ENCODE measurements at places on chromosomes 5 and 9.

DNA sequence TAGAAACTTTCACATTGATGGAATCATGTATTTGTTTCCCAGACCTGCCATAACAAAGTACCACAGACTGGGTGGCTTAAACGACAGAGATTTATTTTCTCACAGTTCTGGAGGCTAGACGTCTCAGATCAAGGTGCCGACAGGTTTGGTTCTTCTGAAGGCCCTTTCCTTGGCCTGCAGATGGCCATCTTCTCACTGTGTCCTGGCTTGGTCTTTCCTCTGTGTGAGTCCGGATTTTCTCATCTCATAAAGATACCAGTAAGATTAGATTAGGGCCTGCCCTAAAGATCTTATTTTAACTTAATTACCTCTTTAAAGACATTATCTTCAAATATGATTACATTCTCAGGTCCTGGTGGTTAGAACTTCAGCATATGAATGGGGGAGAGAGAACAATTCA is 5.8 kb downstream of the USP20 start:
- H3K27me3 ChIP-seq: no peaks in the 10 kb centered on the region
- no peak for DNase-seq
- H3K4me3 ChIP-seq: peak overlapping the region; percentile 31
- H3K4me1 ChIP-seq: peaks cover 44% of the 10 kb centered on the region
- peak overlapping the region; percentile 8 for H3K27ac ChIP-seq
- H3K36me3 ChIP-seq: peaks cover 2% of the 10 kb centered on the region

DNA sequence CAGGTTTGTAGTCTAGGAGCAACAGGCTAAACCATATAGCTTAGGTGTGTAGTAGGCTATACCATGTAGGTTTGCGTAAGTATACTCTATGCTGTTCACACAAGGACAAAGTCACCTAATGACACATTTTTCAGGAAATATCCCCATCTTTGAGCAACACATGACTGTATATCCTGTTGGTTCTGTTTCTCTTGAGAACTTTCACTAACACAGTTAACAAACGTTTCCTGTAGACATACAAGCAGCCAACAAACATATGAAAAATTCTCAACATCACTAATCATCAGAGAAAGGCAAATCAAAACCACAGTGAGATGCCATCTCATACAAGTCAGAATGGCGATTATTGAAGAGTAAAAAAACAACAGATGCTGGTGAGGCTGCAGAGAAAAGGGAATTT is 68.2 kb downstream of the NR2F1-AS1 start:
- no peaks in the 10 kb centered on the region for H3K4me1 ChIP-seq
- H3K36me3 ChIP-seq: no peaks in the 10 kb centered on the region
- H3K4me3 ChIP-seq: no peak overlapping the region
- no peak for DNase-seq
- H3K27ac ChIP-seq: no peak overlapping the region
- peaks cover 19% of the 10 kb centered on the region for H3K27me3 ChIP-seq

DNA sequence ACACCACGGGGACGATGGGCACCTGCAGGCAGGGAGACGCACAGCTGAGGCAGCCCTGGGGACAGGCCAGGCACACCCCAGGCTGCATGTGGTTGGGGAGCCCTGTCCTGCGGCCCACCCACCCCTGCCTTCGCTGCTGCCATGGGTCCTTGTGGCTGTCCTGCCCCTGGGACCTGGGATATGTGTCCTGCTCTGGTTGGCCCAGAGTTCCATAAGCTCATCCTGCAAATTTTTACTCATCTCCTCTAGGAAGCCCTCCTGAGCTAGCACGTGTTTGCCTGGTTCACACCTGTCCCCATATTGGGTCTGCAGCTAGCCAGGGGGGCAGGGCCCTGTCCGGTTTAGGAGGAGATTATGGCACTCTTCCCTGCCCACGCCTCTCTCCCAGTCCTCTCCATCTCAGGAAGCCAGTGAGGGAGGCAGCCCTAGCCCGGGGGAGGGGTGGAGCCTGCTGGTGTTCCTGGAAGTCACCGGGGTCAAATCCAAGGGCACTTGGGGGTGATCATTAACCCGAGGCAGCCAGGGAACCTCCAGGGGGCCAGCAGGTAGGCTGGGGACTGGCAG is 12.2 kb downstream of the EGFL7 start:
- H3K4me3 ChIP-seq: no peak overlapping the region
- H3K36me3 ChIP-seq: no peaks in the 10 kb centered on the region
- no peak for DNase-seq
- H3K27me3 ChIP-seq: no peaks in the 10 kb centered on the region
- peaks cover 2% of the 10 kb centered on the region for H3K4me1 ChIP-seq

DNA sequence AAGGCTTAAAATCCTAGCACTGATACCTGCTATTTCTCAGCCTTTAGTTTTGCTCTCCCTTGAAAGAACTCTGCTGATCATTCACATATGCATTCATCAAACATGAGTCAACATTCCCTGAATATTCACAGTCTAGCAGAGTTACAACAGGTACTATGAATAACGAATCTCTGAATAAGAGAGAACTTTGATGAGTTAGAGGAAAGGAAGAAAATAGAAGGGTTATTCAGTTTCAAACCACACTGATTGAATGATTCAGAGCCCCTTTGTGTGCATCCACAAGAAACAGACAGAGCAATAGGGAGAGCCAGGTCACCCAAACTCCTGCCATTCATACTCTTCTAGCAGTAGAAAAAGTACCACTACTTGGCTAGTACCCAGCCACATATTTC is 36.0 kb downstream of the FOXD1 start:
- no peaks in the 10 kb centered on the region for H3K4me1 ChIP-seq
- DNase-seq: no peak
- no peak overlapping the region for H3K27ac ChIP-seq
- H3K36me3 ChIP-seq: peaks cover 3% of the 10 kb centered on the region

GRCh38 chr5:67969176-67969575 is 246.4 kb upstream of the PIK3R1 start:
- no peak overlapping the region for H3K4me3 ChIP-seq
- no peak for DNase-seq
- peaks cover 9% of the 10 kb centered on the region for H3K27me3 ChIP-seq

GRCh38 chr9:17402309-17402708 is 176.6 kb upstream of the SH3GL2 start:
- no peaks in the 10 kb centered on the region for H3K27me3 ChIP-seq
- no peaks in the 10 kb centered on the region for H3K36me3 ChIP-seq

DNA sequence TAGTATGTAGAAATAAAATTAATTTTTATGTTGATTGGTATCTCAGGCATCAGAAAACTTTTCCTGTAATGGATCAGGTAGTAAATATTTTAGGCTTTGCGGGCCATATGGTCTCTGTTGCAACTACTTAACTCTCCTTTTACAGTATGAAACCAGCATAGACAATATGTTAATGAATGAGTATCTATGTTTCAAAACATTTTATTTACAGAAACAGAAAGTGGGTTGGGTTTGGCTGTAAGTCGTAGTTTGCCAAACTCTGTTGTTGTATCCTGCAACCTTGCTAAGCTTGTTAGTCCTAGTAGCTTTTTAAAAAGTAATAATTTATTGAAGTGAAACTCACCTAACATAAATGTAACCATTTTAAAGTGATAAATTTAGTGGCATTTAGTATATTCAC is 132.1 kb downstream of the NR3C1 start:
- H3K27ac ChIP-seq: no peak overlapping the region
- peaks cover 2% of the 10 kb centered on the region for H3K36me3 ChIP-seq
- no peak for DNase-seq
- H3K27me3 ChIP-seq: no peaks in the 10 kb centered on the region

DNA sequence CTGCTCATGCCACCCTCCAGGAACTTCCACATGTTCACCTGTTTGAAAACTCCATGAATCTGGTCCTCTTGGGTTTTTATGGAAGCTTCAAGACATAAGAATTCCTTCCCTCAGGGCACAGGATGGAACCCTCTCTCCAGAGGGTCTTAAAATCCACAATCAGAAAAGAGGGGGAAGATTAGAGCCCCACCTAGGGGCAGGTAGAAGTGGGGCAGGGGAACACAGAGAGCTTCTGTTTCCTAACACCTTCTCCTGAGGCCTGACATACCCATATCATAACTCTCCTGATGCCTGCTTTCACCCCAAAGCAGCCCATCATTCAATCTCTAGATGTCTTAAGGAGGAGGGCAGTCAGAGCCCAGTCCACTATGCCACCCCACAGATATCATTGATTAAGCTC is 1087.7 kb upstream of the ARRDC3 start:
- no peaks in the 10 kb centered on the region for H3K4me1 ChIP-seq
- H3K27me3 ChIP-seq: no peaks in the 10 kb centered on the region
- no peak overlapping the region for H3K4me3 ChIP-seq
- no peak for DNase-seq

DNA sequence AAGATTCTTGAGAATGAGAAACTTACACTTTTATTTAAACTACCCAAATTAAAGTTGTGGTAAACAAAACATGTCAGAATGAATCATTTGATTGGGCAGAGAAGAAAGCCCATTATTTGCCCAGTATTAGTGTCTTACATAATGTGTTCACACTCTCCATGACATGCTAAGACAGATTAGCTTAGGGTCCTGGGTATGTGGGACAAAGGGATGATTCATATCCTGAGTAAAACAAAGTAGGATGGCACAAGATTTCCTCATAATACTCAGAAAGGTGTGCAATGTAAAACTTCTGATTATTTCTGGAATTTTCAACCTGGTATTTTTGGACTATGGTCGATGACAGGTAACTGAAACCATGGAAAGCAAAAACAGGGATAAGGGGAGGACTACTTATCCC is 183.9 kb upstream of the POU5F2 start:
- no peak for DNase-seq
- peaks cover 6% of the 10 kb centered on the region for H3K36me3 ChIP-seq
- H3K27ac ChIP-seq: no peak overlapping the region
- no peaks in the 10 kb centered on the region for H3K27me3 ChIP-seq
- no peak overlapping the region for H3K4me3 ChIP-seq
- H3K4me1 ChIP-seq: no peaks in the 10 kb centered on the region

- no peak for DNase-seq
- no peak overlapping the region for H3K4me3 ChIP-seq
- peaks cover 6% of the 10 kb centered on the region for H3K4me1 ChIP-seq
- peaks cover 3% of the 10 kb centered on the region for H3K36me3 ChIP-seq
- no peak overlapping the region for H3K27ac ChIP-seq
These were observed 11.5 kb upstream of the PPP2R2B start for GRCh38 chr5:146890066-146890465.

DNA sequence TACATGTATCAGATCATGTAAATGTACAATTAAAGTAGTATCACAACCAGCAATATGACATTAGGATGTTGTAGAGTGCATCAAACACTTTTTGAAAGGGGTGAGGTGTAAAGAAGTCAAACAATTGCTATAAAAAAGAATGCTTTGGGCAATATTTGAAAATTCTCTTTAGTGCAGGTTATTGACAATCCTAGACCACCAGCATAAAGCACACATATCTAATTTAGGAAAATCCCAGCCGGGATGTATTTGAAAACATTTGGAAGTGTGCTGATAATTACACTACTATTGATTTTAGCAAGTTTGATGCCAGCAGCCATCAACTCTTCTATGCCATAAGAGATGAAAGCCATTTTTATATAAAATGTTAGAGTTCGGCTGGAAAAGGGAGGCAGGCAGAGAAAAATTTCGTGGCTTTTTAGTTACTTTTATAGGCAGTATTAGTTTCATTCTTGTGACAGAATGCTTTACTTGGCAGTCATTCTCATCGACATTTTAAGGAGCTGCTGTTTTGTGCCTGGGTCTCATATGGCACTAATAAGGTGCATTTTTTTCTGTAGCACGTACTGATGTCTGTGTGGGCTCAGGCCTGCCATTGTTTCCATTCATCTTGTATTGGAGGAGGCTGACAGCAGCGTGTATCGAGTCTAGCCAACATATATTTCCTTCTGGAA is 285.7 kb downstream of the AOPEP start:
- no peaks in the 10 kb centered on the region for H3K36me3 ChIP-seq
- H3K4me1 ChIP-seq: no peaks in the 10 kb centered on the region
- H3K27me3 ChIP-seq: no peaks in the 10 kb centered on the region
- no peak overlapping the region for H3K4me3 ChIP-seq
- no peak for DNase-seq

- DNase-seq: no peak
- peaks cover 15% of the 10 kb centered on the region for H3K36me3 ChIP-seq
- H3K27ac ChIP-seq: no peak overlapping the region
- no peak overlapping the region for H3K4me3 ChIP-seq
These were observed 36.9 kb downstream of the LMX1B start for GRCh38 chr9:126650404-126651341.

- no peak overlapping the region for H3K27ac ChIP-seq
- no peaks in the 10 kb centered on the region for H3K36me3 ChIP-seq
- DNase-seq: no peak
These were observed 173.5 kb downstream of the TRIM32 start for GRCh38 chr9:116860509-116861120.

GRCh38 chr9:3807601-3808000 is 281.8 kb upstream of the RFX3 start:
- no peaks in the 10 kb centered on the region for H3K36me3 ChIP-seq
- H3K27me3 ChIP-seq: peaks cover 25% of the 10 kb centered on the region
- no peak for DNase-seq
- H3K4me1 ChIP-seq: no peaks in the 10 kb centered on the region
- H3K4me3 ChIP-seq: no peak overlapping the region

DNA sequence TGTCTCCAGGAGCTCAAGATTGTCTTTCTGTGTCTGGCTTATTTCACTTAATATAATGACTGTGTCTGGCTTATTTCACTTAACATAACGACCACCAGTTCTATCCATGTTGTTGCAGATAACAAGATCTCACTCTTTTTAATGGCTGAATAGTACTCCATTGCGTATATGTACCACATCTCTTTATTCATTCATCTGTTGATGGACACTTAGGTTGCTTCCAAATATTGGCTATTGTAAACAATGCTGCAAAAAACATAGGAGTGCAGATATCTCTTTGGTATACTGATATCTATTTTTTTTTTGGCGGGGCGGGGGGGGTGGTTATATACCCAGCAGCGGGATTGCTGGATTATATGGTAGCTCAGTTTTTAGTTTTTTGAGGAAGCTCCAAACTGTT is 45.5 kb downstream of the FER start:
- no peak overlapping the region for H3K4me3 ChIP-seq
- no peak for DNase-seq
- no peak overlapping the region for H3K27ac ChIP-seq
- H3K36me3 ChIP-seq: peaks cover 6% of the 10 kb centered on the region

- no peak for DNase-seq
- H3K4me3 ChIP-seq: no peak overlapping the region
- H3K27me3 ChIP-seq: peaks cover 6% of the 10 kb centered on the region
- H3K27ac ChIP-seq: no peak overlapping the region
These were observed 7.6 kb downstream of the TTC16 start for GRCh38 chr9:127723444-127723843.

- H3K4me3 ChIP-seq: no peak overlapping the region
- H3K36me3 ChIP-seq: peaks cover 2% of the 10 kb centered on the region
- no peak for DNase-seq
- H3K27me3 ChIP-seq: no peaks in the 10 kb centered on the region
- no peak overlapping the region for H3K27ac ChIP-seq
These were observed 298.3 kb upstream of the EFNA5 start for GRCh38 chr5:107968998-107969397.

Measured in T-helper 17 cell (primary cell).